ENCODE measurements at places on chromosomes 5 and 9.

- DNase-seq: no peak
Measured at GRCh38 chr5:98031496-98031895, 742.0 kb upstream of the RGMB start.

DNA sequence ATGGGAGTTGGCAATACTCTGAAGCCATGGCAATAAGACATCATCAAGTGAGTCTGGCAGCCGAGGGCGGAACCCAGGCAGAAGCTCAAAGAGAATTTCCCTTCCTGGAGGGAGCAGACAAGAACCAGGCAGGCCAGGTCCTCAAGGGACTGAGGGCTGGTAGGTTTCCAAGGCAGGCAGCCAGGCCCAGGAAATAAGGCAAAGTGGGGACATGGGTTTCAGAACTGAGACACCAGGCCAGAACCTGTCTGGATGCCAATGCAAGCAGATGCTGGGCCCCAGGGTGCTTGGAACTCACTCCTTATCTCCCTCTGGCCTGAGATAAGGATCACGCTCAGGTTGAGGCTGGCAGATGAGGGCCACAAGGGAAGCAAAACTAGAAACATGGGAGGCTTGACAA lies 8.9 kb downstream of the TSSK1B start:
- no peak for DNase-seq

DNA sequence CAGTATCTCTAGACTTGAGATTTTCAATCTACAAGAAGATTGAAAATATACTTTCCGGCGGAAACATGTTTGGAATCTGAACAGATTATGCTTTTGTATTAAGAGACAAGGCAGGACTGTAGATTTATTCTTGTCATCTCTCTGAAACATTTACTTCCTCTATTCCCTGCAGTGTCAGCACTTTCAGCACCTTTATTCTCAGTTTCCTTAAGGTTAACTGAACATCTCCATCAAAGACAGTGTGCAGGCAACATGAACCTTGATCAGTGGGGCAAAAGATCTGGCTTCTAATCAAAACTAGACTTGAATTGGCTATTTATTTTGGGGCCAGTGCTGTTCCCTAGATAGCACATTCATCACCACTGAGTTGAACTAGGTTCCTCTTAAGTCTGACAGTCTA lies 129.9 kb upstream of the HCN1 start:
- DNase-seq: no peak

- no peak for DNase-seq
Measured at GRCh38 chr5:149423794-149424268, 44.7 kb upstream of the IL17B start.

DNA sequence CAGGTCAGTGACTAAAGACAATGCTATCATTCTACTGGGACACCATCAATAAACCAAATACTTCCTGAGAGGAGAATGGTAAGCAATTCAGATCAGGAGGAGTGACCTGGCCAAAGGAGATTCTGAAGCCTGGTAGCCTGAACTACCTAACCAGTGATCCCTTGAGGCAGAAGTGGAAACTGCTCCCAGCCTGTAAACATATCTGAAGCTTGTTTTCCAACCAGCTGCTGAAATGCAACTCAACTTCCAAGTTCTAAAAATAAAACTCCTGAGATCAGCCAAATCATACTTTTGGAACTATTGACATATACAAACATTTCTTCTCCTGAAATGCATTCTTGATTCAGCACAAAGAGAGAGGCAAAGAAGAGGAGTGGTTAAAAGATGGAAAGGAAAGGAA lies 204.1 kb downstream of the EBF1 start:
- no peak for DNase-seq

GRCh38 chr5:143874312-143874711 lies 62.4 kb downstream of the HMHB1 start:
- no peak for DNase-seq

GRCh38 chr5:150001660-150002486 lies 1.3 kb downstream of the HMGXB3 start:
- DNase-seq: peak; percentile 57

GRCh38 chr9:91182429-91183225 lies 179.1 kb downstream of the AUH start:
- DNase-seq: no peak

DNA sequence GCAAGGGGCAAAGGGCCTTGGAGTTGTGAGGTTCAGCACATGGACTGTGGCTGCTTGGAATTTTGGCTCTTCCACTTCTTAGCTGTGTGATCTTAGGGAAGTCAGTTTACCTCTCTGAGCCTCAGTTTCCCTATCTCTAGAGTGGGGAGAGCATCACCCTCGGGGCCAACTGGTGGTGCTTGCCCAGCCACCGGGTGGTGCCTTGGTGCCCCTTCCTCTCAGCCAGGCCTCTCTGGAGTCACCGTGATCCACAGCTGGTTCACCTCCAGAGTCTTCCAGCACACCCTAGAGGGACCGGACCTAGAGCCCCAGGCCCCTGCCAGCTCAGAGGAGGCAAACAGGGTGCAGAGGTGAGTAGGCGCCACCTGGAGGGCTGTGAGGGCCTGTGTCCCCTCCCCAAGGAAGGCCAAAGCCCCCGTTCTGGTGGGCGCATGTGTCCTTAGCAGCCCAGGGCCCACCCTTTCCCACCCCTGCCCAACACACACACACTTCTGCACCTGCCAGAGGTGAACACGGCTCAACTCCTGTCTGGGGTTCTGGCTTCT lies 7.7 kb downstream of the ADGRD2 start:
- DNase-seq: no peak

GRCh38 chr5:156380848-156381247 lies 53.9 kb downstream of the SGCD start:
- no peak for DNase-seq

GRCh38 chr9:107213080-107213479 lies 70.0 kb upstream of the RAD23B start:
- DNase-seq: no peak

GRCh38 chr9:127899128-127899943 lies at the start of gene ST6GALNAC6:
TSS of gene ST6GALNAC6 (minus strand) at chr9:127899603. CDS start at chr9:127897981, 1,622 bp downstream.
- peak; percentile 80 for DNase-seq

- DNase-seq: no peak
Measured at GRCh38 chr5:131720714-131721113, 76.1 kb downstream of the FNIP1 start.

GRCh38 chr5:74576941-74577456 lies 63.5 kb downstream of the ENC1 start:
- no peak for DNase-seq

Measured in activated naive CD4-positive, alpha-beta T cell treated with anti-CD3 and anti-CD28 coated beads, Interleukin-2, amount 50 U/mL, for 16 hours (primary cell).